ENCODE measurements at places on chromosomes 2 and 18. TPM values are rescaled to one million over a fixed set of nuclear protein-coding genes. Genes with fewer than 3 reads are reported as not detected.
A peak's percentile ranks its signal among the peaks of the same experiment; 100 is the strongest.

DNA sequence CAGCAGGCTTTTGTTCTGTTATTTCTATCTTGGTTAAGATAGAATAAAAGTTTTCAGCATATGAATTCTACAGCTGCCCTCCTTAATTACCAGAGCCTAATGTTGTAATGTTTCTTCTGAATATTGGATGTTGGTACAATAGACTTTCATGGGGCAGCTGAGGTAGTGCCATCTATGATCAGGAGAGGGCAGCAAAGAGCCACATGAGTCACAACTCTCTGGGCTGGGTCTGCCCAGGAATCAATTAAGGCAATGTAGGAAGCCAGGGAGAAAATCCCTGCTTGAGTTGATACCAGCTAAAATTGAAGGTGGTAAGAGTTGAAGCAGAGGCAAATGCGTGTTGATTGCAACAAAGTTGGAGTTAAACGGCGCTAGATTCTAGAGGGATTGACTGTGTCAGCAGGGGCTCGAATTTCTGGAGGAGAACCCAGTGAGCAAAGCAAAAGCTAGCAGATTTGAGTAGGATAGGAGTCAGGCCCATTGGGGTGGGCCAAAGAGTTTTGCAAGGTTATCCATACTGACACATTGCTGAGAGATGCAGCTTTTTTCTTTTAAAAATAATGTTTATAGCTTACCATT lies 10.6 kb upstream of the MC5R start:
- peak; percentile 85 for DNase-seq

DNA sequence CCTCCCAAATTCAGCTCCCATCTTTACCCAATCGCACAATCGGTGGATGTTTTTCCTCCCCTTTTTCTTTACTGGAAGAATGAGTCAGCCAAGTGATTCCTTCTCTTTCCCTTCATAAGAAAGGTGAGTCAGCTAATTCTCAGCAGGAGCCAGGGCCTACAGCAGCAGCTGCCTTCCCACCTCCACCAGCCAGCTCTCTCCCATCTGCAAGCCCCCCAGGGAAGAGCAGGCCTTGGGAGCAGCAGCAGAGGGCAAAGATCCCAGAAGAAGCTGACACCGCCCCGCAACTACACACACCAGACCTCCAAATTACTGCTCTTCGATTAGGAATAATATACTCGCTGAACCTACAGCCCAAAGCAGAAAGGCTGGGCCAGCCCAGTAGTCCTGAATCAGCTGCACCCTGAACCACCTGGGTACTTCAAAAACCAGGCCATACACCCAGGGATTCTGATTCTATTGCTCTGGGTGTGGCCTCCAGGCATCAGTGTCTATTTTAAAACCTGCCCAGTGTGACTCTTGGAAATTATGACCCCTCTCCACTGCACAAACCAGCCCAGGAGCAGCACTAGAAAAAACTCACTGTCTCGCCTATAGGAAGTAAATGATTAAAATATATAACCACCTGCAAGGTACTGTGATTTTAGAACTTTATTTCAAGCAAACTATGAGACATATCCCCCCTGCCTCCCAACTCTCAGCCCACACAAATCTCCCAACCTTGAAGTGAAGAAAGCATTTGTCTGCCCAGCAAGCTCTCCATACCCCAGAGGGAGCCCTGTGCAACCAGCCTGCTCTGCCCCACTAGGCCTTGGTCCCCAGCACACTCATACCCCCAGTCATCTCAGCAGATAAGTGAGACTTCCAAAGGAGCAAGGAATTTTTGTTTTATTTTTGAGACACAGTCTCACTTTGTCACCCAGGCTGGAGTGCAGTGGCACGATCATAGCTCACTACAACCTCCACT lies 7.3 kb downstream of the SFXN5 start:
- DNase-seq, result no peak

DNA sequence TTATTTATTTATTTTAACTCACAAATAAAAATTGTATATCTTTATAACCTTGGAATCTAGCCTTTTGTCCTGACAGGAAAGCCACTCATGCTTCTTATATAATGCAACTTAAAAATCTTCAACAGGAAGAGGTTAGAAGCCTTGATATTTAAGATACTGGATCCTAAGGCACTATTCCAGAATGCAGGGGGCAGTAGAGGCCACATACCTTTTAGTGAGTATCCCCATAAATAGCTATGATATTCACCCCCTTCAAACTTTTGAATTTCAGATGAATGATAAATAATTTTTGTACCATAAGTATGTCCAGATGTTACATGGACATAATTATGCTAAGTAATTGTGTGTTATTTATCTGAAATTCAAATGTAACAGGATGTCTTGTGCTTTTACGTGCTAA lies 592.7 kb upstream of the VRK2 start:
- no peak for DNase-seq

Gene NEMP2
- 11.9 TPM for total RNA-seq

Gene STPG4
- total RNA-seq, result 0.37 TPM

DNA sequence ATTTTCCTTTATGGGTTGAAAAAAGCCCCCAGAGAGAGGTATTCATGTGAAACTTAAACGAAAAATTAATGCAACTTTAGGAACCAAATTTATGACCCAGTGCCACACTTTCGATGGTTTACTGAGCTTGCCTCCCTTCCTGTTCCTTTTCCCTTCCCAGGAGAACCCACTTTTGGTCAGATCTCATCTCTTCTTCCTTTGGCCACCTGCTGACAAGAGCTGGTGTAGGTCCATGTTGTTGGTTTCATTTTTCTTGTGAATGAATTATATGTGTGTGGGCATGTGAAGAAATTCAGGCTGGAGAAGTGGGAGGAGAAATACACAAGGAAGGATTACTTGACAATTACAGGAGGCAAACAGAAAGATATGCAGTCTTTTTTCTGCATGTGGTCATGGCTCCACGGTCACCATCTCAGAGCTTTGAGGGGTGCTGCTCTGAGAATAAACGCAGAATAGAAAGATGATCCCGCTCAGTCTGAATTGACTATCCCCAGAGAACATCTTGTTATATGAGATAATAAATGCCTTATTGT lies 111.3 kb upstream of the TCF4 start:
- no peak for DNase-seq

DNA sequence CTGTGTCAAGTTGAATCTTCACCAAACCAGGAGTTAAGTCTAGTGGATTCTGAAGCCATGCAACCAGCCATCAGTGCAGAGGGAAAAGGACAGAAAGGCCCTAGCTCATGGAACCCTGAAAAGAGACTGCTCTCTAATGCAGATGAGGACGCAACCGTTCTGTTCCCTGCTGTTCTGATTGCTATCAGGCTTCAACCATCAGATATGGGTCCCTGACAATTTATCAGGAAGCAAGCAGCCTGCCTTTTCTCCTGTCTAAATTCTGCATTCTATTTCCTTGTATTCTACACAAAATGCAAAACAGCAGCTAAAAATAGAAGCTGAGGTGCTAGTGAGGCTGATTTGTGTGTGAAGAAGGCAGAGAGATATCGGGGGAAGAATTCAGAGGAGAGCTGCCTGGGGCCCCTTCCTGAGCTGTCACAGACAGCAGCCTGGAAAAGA lies 68.4 kb upstream of the RTN4 start:
- no peak for DNase-seq

Gene PROKR1
- total RNA-seq, result not detected

Data from osteocyte (in vitro differentiated cells).